Astrocyte of the cerebellum (primary cell): ENCODE measurements at places on chromosomes 2 and 18.

- DNase-seq, result no peak
Observed at GRCh38 chr2:121242976-121243375, 42.0 kb downstream of the TFCP2L1 start.

GRCh38 chr2:153163055-153163454 is 315.5 kb downstream of the RPRM start:
- peak; percentile 31 for DNase-seq

DNA sequence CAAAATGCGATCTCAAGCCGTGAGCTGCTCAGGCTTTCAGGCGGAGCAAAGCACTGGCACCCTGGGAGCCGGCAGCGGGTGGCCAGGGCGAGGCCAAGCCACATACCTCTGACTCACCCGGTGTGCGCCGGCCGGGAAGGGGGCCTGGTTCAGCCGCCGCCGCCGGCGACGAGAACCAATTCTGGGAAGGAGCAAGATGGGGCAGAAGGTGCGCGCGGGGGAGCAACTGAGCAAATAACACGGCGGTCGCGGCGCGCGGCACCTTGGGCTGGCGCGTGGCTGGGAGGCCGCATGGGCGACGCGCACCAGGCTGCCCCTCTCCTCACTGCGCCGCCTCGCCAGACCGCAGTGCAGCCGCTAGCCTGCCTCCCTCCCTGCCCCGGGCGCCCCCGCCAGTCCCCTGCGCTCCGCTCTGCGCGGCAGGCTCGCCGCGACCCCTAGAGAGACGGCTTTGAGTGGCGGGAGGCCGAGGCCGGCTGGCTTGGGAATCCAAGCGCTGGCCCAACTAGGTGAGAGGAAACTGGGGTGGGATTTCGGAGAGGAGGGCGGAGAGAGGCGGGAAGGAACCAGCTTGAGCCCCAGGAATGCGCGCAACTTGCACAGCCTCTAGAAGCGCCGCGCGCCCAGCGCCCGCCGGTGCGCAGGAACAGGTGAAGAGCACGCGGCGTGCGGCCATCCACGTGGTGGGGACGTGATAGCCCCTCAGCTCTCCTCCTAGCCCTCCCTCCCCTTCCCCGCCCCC is 3.2 kb downstream of the NRP2 start:
- DNase-seq, result no peak

GRCh38 chr2:96918754-96919550 is 49.1 kb upstream of the SEMA4C start:
- DNase-seq, result no peak

GRCh38 chr2:187138265-187138664 is 289.3 kb upstream of the ZSWIM2 start:
- peak; percentile 13 for DNase-seq

DNA sequence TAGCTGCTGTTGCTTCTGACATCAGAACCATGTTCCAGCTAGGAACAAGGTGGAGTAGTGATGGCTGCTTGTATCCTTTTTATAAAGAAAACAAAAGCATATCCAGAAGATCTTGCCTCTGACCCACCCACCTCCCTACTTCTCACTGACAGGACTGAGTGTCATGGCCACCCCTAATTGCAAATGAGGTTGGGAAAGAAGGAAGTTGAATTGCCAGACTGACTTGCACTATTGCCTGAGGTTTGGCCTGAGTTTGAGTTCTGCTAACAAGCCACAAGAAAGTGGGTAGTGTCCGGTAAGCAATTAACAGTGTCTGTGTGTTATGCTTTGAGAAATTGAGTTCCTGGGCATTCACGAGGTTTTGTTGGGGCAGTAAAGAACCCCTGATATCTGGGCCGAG is 22.8 kb downstream of the SGPP2 start:
- no peak for DNase-seq

DNA sequence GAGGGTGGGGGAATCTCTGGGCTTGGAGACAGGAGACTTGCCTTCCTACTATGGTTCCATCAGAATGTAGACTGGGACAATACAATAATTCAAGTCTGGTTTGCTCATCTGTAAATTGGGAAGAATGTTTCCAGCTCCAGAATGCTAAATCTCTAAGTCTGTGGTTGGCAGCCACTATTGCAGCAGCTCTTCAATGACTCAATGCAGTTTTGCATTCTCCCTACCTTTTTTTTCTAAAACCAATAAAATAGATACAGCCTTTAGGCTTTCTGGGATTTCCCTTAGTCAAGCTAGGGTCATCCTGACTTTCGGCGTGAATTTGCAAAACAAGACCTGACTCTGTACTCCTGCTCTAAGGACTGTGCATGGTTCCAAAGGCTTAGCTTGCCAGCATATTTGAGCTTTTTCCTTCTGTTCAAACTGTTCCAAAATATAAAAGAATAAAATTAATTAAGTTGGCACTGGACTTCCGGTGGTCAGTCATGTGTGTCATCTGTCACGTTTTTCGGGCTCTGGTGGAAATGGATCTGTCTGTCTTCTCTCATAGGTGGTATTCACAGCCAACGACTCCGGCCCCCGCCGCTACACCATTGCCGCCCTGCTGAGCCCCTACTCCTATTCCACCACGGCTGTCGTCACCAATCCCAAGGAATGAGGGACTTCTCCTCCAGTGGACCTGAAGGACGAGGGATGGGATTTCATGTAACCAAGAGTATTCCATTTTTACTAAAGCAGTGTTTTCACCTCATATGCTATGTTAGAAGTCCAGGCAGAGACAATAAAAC is 6.5 kb downstream of the TTR start:
- no peak for DNase-seq

DNA sequence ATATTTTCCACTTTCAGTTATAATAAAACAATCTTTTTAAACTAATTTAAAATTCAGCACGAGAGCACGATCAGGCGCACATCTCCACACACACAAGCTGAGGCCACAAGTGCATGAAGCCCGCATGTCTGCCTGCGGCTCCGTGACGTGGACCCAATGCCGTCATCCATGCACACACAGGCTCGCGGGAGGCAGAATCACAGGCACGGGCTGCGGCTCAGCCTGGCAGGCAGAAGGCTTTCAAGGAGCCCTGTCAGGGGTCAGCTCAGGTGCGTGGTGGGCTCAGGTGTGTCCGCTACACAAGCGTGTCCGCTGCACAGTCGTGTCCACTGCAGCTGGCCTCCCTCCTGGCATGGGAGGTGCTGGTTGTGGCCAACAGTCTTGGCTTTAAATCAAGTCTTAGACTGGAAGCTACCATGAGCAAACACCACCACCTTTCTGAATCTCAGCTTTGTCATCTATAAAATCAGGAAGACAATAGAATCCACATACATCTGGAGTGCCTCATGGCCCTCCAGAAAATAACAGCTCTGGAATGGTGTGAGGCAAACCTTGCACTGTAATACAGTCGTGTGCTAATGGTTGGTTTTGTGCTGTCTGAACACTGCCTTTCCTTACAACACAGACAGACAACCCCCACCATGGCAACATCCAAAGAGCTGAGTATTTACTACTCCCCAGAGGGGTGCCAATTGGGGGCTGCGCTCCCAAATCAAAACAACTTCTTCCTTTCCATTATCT is 210.1 kb downstream of the NDUFA10 start:
- DNase-seq, result no peak

DNA sequence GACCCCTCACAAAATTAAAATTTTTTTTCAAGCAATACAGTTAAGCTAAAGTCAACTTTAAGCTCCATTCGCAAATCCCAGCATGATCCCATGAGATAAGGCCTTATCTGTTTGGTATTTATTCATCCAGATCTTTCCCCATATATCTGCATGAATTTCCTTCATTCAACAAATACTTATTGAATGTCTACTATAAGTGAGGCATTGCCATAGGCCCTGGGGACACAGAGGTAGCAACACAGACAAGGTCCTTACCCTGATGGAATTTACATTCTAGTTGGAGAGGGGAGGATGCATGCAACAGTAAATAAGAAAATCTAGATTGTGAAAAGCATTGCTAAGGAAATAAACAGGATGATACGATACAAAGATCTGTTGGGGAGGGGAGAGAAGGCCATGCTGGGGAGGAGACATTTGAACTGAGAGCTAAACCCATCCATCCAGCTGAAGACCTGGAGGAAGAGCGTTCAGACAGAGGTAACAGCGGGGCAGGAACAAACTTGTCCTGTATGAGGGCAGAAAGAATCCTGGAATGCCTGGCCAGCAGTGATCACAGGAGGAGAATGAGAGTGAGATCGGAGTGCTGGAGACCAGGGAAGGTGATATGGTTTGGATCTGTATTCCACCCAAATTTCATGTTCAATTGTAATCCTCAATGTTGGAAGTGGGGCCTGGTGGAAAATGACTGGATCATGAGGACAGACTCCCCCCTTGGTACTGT is 71.6 kb downstream of the SDC1 start:
- no peak for DNase-seq

DNA sequence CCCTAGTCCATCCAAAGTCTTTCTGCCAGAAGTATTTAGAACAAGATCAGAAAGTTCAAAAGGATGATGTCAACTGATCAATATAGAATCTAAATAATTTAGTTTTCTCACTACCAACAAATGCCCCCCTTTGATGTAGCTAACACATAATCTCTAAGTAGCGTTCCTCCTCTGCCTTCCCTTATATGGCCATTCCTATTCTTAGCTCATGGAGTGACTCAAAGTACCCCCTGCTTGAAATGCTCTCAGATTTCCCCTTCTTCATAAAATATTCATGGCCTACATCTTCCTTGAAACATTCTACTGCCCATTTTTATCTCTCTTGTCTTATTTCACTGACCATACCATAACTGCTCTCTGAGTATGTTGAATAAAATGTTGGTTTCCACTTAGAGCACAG is 151.5 kb downstream of the UPP2 start:
- DNase-seq, result no peak

GRCh38 chr2:76599732-76600368 is 889.1 kb upstream of the GCFC2 start:
- DNase-seq, result peak; percentile 82

GRCh38 chr2:69559442-69560146 is 83.9 kb downstream of the AAK1 start:
- DNase-seq, result no peak

DNA sequence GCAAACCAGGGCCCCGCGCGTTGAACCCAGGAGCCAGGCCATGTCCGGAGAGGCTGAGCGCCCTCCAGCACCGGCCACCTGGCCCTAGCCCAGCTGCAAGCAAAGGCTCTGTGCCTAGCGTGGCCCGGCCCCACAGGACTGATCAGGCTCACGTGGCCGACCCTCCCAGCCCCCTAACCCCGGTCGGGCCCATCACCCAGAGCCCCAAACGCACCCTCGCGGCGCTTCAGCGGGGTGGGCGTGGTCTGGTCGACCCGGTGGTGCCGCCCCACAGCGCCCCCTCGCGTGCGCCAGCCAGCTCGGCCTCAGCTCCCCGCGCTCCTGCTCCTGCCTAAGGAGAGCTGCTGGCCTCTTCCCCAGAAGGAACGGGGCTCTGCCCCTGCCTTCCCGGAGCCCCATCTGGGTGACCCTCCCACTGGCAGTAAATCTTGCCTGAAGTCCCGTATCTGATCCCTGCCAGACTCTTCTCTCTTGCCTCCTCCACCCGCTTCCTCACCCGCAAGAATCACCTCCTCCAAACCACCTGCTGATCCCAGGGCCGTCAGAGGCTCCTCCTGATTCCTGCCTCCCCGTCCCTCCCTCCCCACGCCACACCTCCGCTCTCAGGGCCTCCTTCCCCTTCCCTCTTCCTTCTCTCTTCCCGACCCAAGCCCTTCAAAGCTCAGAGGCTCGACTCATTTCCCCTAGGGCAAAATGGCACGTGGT is 12.3 kb upstream of the TEX51 start:
- DNase-seq, result no peak

GRCh38 chr18:43139288-43139946 is 23.9 kb upstream of the RIT2 start:
- no peak for DNase-seq

GRCh38 chr2:189899101-189899500 is 114.9 kb downstream of the PMS1 start:
- DNase-seq, result no peak

- DNase-seq, result no peak
Observed at GRCh38 chr2:7962161-7962560, 719.7 kb upstream of the ID2 start.

DNA sequence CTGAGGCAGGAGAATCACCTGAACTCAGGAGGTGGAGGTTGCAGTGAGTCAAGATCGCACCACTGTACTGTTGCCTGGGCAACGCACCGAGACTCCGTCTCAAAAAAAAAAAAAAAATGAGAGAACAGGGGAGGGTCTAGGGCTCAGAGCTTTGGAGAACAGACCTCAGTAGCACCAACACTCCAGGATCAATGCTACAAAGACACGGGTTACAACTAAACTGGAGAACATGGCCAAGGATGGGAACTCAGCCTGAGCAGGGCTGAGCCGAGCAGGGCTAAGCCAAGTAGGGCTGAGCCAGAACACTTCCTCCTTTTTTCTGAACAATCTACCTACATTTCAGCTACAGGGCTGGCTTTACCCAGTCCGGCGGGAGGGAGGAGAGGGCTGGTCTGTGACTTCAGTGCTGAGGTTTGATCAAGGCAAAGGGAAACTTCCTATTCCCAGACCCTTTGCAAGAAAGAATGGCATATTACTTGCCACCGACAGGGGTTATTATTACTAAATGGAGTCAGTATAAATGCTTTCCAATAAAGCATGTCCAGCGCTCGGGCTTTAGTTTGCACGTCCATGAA is 2.9 kb upstream of the CASP8 start:
- DNase-seq, result no peak

DNA sequence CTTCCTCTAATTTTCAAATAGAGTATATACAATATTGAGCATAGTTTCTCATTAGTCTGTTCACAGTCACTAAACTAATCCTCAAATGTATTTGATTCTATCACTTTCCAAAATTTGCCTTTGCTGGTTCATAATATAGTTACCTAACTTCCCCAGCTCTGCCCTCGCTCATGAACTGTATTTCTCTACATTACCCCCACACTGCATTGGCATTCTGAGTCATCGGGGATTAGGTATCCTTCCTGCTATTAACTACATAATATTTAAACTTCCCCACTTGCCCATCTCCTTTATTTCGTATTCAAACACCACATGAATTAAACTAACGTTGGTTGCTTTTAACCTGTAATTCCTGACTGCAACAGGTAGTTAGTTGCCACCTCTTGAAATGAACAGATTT is 14.8 kb upstream of the CLASP1 start:
- DNase-seq, result no peak

DNA sequence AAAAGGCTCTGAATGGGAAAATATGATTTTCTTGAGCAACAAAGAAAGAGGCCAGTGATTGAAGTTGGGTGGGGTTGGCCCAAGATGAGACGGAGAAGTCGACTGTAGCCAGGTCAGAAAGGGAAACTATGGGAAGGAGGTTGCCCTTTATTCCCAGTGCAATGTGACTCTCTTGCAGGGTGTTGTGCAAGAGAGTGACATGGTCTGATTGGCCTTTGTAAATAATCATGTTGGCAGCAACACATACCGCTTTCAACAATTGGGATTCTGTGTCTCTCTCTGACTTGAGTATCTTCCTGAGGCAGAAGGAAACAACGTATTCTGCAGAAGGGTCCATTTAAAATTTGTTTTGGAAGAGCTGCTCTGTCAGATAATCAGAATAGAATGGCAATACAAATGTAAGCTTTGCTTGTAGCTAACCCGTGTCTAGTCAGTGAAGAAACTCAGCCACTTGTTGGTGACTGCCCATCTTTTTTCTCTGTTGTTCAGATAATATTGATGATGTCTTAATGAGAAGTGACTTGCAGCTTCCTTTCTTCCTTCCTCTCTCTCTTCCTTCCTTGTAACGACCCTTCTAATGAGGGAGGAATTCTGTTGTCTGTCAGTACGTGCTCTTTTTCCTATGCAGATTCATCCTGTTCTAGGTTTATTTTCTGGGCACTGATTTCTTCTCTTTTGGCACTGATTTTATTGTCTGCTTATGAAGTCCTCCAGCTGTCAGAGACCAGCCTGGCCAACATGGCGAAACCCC is 311.0 kb upstream of the FAM98A start:
- DNase-seq, result no peak

GRCh38 chr2:120109186-120110061 is 96.5 kb downstream of the EPB41L5 start:
- peak; percentile 31 for DNase-seq

GRCh38 chr2:101120124-101120996 is 30.8 kb downstream of the TBC1D8 start:
- no peak for DNase-seq
